ENCODE measurements at places on chromosomes 12 and 14.

- DNase-seq: no peak
Measured at GRCh38 chr14:90804292-90805083, 11.7 kb downstream of the TTC7B start.

GRCh38 chr12:48712209-48712608, 4.3 kb downstream of the CCNT1 start:
- no peak for DNase-seq

- DNase-seq: peak; percentile 74
Measured at GRCh38 chr14:104827177-104828055, 26.5 kb downstream of the ZBTB42 start.

- DNase-seq: no peak
Measured at GRCh38 chr12:2325519-2325918, 272.7 kb downstream of the CACNA1C start.

GRCh38 chr12:53809005-53809404, 57.2 kb upstream of the CISTR start:
- no peak for DNase-seq

- no peak for DNase-seq
Measured at GRCh38 chr14:80924365-80925103, 17.0 kb downstream of the CEP128 start.

DNA sequence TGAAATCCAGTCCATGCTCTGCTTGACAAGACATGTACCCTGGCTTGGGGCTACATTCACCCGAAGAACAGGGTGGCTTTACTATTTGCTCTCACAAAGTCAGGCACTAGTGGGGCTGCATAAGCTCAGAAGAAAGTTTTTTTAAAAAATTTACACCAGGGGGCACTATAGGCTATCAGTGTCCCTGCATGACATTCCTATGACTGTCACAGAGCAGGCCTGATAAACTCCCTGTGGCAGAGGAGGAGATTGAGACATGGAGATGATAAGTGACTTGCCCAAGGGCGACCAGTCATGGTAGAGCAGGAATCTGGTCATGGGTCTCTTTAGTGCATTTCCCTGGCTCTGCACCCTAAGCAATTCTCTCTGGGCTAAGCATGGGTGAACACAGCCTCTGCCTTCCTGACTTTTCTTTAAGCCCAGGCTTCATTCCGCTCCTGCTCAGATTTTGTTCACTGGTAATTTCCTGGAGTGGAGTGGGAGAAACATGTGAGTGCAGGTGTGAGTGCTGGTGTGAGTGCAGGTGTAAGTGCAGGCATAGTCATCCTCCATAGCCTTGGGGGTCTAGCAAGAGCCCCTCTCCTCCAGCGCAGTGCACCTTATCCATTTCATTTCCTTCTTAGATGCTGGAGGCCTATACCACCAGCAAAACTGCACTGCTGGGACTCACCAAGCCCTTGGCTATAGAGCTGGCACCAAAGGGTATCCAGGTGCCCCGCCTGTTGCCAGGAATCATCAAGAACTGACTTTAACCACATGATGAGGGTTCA, 91.6 kb downstream of the DHRS2 start:
- peak; percentile 3 for DNase-seq

GRCh38 chr14:85960756-85961155, 430.8 kb downstream of the FLRT2 start:
- DNase-seq: no peak

DNA sequence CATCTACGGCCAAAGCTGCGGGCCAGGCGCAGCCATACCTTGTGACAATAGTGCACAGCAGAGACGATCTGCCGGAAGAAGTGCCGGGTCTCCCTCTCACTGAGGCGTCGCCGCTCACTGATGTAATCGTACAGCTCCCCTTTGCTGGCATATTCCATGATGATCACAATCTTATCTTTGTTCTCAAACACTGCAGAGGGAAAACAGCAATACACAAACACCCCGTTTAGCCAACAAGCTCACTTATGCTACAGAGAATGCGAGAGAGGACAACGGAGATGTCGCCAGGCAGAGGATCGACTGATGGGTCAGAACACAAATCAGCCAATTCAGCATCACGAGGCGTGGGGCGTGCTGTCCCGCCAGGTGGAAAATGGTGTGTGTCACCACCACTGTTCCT, 52.1 kb downstream of the NUAK1 start:
- no peak for DNase-seq

- no peak for DNase-seq
Measured at GRCh38 chr12:44296624-44297197, 460.8 kb downstream of the TMEM117 start.

All from NCI-H1105 treated with DMSO at 0.1 percent for 48 hours (cell line).